ENCODE measurements at places on chromosomes 16 and 17.
A peak's percentile ranks its signal among the peaks of the same experiment; 100 is the strongest.

GRCh38 chr16:30786115-30786935 is 680 bp downstream of the ZNF629 start:
- peak; percentile 76 for DNase-seq

- DNase-seq: no peak
These were observed 10.3 kb downstream of the CUEDC1 start for GRCh38 chr17:57944908-57945307.

GRCh38 chr17:75468291-75468754 is 11.9 kb downstream of the TMEM94 start:
- DNase-seq: no peak

- DNase-seq: no peak
These were observed 4.1 kb upstream of the TNFRSF13B start for GRCh38 chr17:16975744-16976625.

DNA sequence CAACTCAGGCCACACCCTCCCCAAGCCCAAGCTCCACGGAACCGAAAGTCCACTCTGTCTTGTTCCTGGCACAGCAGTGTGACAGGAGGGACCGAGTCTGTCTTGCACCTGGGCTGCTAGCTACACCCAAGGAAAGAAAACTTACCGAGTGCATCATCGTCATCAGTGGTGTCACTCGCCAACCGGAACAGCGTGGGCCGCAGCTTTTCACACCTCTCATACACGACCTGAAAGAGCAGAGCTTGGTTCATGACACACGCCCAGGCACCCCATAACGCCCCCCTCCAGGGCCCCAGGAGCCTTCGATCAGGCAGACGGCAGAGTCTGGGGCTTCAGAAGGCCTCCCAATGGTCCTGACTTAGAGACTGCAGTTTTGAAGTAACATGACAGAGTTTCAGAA is 27.5 kb downstream of the GGA2 start:
- no peak for DNase-seq

- no peak for DNase-seq
These were observed 33.9 kb downstream of the CMTM4 start for GRCh38 chr16:66662445-66663194.
